Omental fat pad (tissue), 4 donors: ENCODE measurements at places on chromosomes 1 and 21.

GRCh38 chr21:33036430-33037162 is 10.9 kb downstream of the OLIG2 start:
- no peak for DNase-seq

DNA sequence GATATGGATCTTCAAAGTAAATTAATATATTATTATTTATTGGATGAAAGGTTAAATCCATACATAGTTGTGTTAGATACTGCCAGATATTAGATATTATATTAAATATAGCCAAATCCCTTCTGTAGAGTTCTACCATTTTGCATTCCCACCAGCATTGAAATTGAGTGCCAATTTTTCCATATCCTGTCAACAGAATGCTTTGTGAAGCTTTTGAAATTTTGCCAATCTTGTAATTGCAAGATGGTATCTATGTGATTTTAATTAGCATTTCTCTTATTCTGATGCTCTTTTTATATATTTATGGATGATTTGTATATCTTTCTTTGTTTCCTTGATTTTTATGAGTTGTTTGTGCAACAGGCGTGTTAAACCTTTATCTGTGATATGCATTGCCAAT is 67.0 kb upstream of the CD34 start:
- DNase-seq: no peak

GRCh38 chr1:205313563-205314308 is 7.8 kb downstream of the NUAK2 start:
- no peak for DNase-seq

DNA sequence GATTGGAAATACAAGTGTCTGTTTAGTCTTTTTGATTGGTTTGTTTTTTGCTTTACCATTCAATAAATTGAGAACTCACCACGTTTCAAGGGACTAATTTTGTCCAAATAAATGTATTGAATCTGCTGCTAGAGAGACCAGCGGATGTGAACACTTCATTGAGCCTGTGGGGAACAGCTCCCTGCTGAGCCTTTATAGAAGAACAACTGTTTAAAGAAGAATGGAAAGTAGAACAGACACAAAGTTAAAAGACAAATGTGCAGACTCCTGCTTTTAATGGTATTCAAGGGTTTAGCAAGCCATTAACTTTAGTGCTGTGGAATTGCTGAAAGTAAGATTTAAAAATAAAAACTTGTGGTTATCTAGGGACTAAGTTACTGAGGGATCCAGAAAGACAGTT is 817.7 kb upstream of the B3GALT2 start:
- no peak for DNase-seq

DNA sequence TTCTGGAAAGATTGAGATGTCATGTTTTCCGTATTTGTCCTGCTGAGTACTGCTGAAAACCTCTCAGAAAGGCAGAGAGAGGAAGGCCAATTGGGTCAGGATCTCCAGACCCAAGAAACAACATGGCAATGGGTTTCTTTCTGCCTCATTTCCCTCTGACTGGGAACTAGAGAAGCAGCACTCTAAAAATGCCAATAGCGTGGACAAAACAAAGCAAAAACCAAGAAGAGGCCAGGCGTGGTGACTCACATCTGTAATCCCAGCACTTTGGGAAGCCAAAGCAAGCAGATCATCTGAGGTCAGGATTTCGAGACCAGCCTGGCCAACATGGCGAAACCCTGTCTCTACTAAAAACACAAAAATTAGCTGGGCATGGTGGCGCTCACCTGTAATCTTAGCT is 18.3 kb downstream of the TNFRSF9 start:
- no peak for DNase-seq
